ENCODE measurements at places on chromosomes 3 and 15. TPM values are rescaled to one million over a fixed set of nuclear protein-coding genes. Genes with fewer than 3 reads are reported as not detected.

GRCh38 chr3:59655418-59656015, 605.7 kb upstream of the CFAP20DC start:
- H3K4me3 ChIP-seq, result no peak overlapping the region
- no peaks in the 10 kb centered on the region for H3K27me3 ChIP-seq
- no peak for DNase-seq

GRCh38 chr3:153232851-153233271, 70.8 kb downstream of the RAP2B start:
- H3K36me3 ChIP-seq, result no peaks in the 10 kb centered on the region
- H3K4me3 ChIP-seq, result no peak overlapping the region
- DNase-seq, result no peak
- H3K27ac ChIP-seq, result peak overlapping the region; percentile 10
- no peaks in the 10 kb centered on the region for H3K27me3 ChIP-seq
- H3K4me1 ChIP-seq, result peaks cover 7% of the 10 kb centered on the region

- H3K4me1 ChIP-seq, result peaks cover 9% of the 10 kb centered on the region
- H3K4me3 ChIP-seq, result no peak overlapping the region
- H3K36me3 ChIP-seq, result no peaks in the 10 kb centered on the region
- no peak for DNase-seq
- no peaks in the 10 kb centered on the region for H3K27me3 ChIP-seq
- no peak overlapping the region for H3K27ac ChIP-seq
Measured at GRCh38 chr3:189516039-189516438, 115.2 kb upstream of the TP63 start.

GRCh38 chr3:17190353-17191078, 305.8 kb downstream of the PLCL2 start:
- no peaks in the 10 kb centered on the region for H3K36me3 ChIP-seq
- DNase-seq, result no peak
- no peak overlapping the region for H3K27ac ChIP-seq
- H3K4me3 ChIP-seq, result no peak overlapping the region
- H3K27me3 ChIP-seq, result no peaks in the 10 kb centered on the region

DNA sequence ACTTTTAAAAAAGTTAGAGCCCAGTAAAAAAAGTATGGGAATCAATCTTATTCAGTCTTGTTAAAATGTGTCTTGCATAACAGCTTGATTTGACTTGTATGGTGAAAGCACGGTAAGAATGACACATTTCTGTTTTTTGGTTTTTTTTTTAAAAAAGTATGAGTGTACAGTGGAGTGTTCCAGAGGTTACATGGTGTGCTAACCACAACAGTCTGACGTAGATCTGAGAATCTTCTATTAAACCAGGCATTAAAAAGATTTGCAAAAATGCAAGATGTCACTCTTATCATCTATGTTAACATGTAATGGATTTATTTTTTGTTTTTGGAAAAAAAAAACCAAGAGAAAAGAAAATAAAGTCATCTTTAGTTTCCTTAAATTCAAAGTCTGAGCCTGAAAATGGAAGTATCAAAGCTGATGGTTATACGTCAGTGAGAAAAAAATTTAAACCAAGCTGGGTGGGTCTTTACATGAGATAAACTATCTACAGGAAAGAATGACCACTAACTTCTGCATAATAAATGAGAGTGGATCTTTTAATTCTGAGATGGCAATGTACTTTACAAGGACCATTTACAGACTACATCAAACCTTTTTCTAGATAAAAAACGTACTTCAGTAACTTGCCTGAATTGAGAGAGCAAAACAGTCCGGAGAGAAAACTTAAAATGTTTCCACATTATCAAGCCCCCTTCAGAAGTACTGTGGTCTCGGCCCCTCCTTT, 1.6 kb downstream of the GABPB1 start:
- DNase-seq, result no peak
- H3K36me3 ChIP-seq, result no peaks in the 10 kb centered on the region
- peaks cover 62% of the 10 kb centered on the region for H3K4me1 ChIP-seq
- peak overlapping the region; percentile 99 for H3K27ac ChIP-seq
- H3K4me3 ChIP-seq, result peak overlapping the region; percentile 82

DNA sequence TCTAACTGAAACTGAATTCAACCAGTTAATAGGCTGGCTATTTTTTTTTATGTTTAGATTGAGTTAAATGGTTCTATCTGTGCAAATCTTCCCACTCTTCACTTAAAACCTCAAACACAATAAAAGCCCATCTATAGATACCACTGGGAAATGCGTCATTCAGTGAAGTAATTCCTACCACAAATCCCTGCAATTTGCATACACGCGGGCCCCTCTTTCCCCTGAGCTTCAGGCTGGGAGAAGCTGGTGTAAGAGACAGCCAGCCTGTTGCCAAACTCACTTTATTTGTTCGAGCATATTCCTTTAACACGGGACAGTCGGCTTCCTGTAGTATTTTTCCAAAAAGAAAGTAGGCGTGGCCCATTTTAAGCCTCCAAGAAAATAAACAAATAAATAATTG, 26.0 kb upstream of the MCTP2 start:
- H3K27ac ChIP-seq, result no peak overlapping the region
- no peak overlapping the region for H3K4me3 ChIP-seq
- no peaks in the 10 kb centered on the region for H3K4me1 ChIP-seq
- no peak for DNase-seq
- no peaks in the 10 kb centered on the region for H3K36me3 ChIP-seq
- no peaks in the 10 kb centered on the region for H3K27me3 ChIP-seq

DNA sequence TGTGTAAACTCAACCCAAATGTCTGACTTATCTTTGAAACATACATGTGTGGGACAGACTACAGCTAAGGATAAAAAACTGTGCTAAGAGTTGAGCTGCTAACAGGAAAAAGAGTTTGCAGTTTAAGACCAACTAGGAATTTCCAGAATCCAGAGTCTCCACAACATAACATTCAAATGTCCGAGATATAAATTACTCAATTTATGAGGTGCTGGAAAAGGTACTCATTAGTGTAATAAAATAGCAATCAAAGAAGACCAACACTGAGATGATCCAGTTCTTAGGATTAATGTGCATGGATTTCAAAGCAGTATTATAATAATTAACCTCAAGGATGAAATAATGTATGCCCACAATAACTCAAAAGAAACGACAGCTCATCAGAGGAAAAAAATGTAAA, 426.5 kb upstream of the KCNMB2 start:
- H3K4me3 ChIP-seq, result no peak overlapping the region
- H3K27ac ChIP-seq, result no peak overlapping the region
- no peaks in the 10 kb centered on the region for H3K4me1 ChIP-seq
- H3K27me3 ChIP-seq, result no peaks in the 10 kb centered on the region

- H3K27ac ChIP-seq, result no peak overlapping the region
- no peaks in the 10 kb centered on the region for H3K4me1 ChIP-seq
- no peaks in the 10 kb centered on the region for H3K36me3 ChIP-seq
- no peak for DNase-seq
Measured at GRCh38 chr3:16927485-16927884, 42.7 kb downstream of the PLCL2 start.

GRCh38 chr15:73684581-73685455, 635 bp downstream of the CD276 start:
- no peak for DNase-seq
- H3K36me3 ChIP-seq, result no peaks in the 10 kb centered on the region
- H3K4me1 ChIP-seq, result no peaks in the 10 kb centered on the region
- H3K4me3 ChIP-seq, result peak overlapping the region; percentile 78

DNA sequence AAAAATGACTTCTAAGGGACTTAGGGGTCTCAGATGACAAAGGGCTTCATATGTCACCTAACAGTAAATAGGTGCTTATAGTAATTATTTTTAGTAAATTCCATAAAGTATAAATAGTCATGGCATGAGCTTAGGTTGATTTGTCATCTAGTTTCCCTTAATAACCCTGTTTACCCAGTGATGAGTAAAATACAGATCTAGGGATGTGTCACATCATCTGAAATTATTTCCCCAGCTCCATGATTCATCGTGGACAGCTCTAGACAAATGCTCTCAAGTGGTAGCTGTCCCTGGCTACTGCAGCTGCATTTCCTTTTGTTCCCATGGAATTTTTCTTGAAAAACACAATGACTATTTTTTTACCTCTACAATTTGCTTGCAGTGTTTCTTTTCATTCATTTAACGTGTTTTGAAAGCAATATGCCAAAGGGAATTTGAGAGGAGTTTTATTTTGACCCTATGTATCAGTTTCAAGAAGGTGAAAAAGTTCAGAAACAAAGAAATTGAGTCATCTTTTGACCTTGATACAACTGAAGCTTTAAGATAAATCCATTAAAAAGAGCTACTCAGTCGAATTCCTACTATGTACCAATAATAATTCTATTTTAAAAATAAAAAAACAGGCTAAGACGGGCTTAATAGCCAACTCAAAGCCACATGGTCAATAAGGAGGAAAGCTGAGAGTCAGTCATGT, 241.6 kb downstream of the KCNMB2 start:
- H3K4me3 ChIP-seq, result no peak overlapping the region
- no peaks in the 10 kb centered on the region for H3K4me1 ChIP-seq

DNA sequence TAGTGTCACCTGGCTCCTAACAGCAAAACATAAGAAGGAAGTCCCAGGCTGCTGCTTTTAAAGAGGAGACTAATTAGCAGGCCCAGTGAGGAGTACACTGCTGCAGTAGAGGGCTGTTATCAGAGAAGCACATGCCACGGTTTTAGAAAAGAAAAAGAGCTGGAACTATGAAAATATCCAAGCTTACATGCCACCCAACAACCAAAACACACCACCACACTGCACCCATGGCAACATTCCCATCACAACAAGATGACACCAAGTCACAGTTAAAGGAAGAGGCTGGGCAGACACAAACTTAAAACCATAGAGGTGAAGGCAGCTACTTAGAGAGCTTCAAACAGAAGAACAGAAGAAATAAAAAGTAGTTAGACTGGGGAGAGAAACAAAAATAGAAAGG, 37.0 kb downstream of the NPTN start:
- H3K4me1 ChIP-seq, result no peaks in the 10 kb centered on the region
- DNase-seq, result no peak
- H3K27ac ChIP-seq, result no peak overlapping the region
- peaks cover 8% of the 10 kb centered on the region for H3K36me3 ChIP-seq
- H3K4me3 ChIP-seq, result no peak overlapping the region

DNA sequence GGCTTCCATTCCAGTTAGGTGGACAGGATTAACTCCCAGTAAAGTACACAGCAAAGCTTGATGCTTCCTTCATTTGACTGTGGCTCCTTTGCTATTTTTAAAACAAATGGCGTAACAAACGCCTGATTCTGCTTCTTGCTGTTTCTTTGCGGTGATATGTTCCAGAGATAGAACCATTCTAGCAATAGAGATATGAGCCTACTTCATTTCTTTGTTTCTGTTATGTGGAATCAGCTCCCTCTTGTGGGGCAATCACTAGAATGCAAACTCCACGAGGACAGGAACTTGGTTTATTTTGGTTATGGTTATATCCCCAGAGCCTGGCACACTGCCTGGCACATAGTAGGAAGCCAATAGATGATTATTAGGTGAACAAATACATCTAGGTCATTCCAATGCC, 122.6 kb upstream of the SLC6A11 start:
- no peak for DNase-seq
- H3K36me3 ChIP-seq, result no peaks in the 10 kb centered on the region
- no peak overlapping the region for H3K27ac ChIP-seq
- no peak overlapping the region for H3K4me3 ChIP-seq
- peaks cover 23% of the 10 kb centered on the region for H3K27me3 ChIP-seq

DNA sequence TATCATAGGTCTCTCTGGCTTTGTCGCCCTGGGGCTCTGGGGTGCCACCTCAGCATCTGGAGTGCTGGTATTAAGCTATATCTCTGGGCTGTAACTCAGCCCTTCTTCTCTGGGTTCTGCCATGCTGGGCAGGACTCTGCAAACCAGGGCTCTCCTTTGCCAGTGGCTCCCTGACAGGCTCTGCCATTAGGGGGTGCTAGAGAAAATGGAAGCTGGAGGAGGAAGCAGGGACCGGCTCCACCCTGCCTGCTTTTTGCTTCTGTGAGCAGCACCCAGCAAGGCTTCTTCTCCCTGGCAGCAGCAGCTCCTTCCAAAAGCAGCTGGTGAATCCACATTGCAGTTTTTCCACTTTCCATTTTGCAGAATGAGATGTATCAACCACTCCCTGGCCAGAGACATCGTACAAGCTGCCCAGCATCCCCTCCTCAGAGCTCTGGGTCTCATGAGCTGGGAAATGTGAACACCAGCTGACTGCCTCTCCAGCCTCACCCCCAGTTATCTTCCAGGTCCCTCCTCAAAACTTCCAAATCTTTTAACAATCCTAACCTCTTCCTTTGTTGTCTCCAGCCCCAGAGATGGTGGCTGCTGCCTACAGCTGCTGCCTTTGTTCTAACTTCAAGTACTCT, 165.0 kb downstream of the ABHD5 start:
- no peak overlapping the region for H3K27ac ChIP-seq
- no peak for DNase-seq
- no peaks in the 10 kb centered on the region for H3K4me1 ChIP-seq
- no peak overlapping the region for H3K4me3 ChIP-seq
- H3K27me3 ChIP-seq, result no peaks in the 10 kb centered on the region
- H3K36me3 ChIP-seq, result no peaks in the 10 kb centered on the region

DNA sequence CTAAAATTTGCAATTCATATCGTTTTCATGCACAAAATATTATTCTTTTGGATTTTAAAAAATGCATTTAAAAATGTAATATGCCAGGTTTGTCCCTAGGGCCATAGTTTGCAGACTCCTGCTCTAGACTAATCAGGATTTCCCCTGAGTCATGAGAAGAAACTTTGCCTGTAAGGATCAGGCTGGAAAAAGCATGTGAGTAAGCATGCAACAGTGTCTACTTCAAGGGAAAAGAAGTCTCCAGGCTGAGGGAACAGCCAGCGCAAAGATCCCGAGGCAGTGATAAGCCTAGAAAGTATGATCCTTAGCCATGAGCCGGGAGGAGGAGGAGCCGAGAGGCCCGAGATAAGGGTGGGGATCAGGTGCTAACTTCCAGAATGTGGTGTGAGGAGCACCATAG, 382.8 kb upstream of the CFAP20DC start:
- no peaks in the 10 kb centered on the region for H3K36me3 ChIP-seq
- DNase-seq, result no peak
- no peak overlapping the region for H3K4me3 ChIP-seq
- H3K27me3 ChIP-seq, result no peaks in the 10 kb centered on the region
- no peak overlapping the region for H3K27ac ChIP-seq
- H3K4me1 ChIP-seq, result no peaks in the 10 kb centered on the region

CHL1 gene
- total RNA-seq, result 42.1 TPM

PROK2 gene
- not detected for total RNA-seq

UCN2 gene
- not detected for total RNA-seq

CIB2 gene
- total RNA-seq, result 3.5 TPM

ZDHHC23 gene
- 1.4 TPM for total RNA-seq

XCR1 gene
- total RNA-seq, result not detected

SAXO2 gene
- not detected for total RNA-seq

C2CD4B gene
- total RNA-seq, result 1.2 TPM
